ENCODE measurements at places on chromosomes 2 and 18. TPM values are rescaled to one million over a fixed set of nuclear protein-coding genes. Genes with fewer than 3 reads are reported as not detected.
A peak's percentile ranks its signal among the peaks of the same experiment; 100 is the strongest.

GRCh38 chr2:202436626-202437025 lies 60.5 kb downstream of the BMPR2 start:
- no peaks in the 10 kb centered on the region for H3K4me1 ChIP-seq
- no peaks in the 10 kb centered on the region for H3K36me3 ChIP-seq
- H3K27ac ChIP-seq, result no peak overlapping the region
- H3K27me3 ChIP-seq, result no peaks in the 10 kb centered on the region
- no peak overlapping the region for H3K4me3 ChIP-seq
- no peak for DNase-seq

The MROH2A gene
- not detected for total RNA-seq

DNA sequence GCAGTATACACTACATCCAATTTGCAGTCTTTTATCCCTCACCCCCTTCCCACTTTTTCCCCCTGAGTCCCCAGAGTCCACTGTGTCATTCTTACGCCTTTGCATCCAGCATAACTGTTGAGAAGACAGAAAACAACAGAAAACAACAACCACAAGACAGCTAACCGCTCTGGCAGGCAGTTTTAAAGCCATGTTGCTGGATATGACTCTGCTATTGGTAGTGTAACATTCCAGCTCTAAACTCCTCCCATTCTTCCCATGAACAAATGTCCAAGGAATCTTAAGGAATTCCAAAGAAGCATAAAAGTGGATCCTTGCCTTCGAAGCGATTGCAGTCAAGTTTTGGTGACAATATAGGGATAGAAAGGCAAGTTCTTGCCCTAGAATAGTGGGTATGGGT lies 599.1 kb downstream of the NYAP2 start:
- no peak overlapping the region for H3K27ac ChIP-seq
- H3K4me1 ChIP-seq, result no peaks in the 10 kb centered on the region
- DNase-seq, result no peak
- no peaks in the 10 kb centered on the region for H3K36me3 ChIP-seq
- no peak overlapping the region for H3K4me3 ChIP-seq

The ASB18 gene
- not detected for total RNA-seq

GRCh38 chr2:216034065-216034464 lies 20.7 kb upstream of the MREG start:
- peaks cover 36% of the 10 kb centered on the region for H3K4me1 ChIP-seq
- no peaks in the 10 kb centered on the region for H3K27me3 ChIP-seq
- peak; percentile 94 for DNase-seq
- H3K4me3 ChIP-seq, result no peak overlapping the region

The TMEM169 gene
- 0.51 TPM for total RNA-seq

GRCh38 chr2:126448611-126449010 lies 207.3 kb upstream of the GYPC start:
- DNase-seq, result no peak
- no peak overlapping the region for H3K27ac ChIP-seq
- H3K36me3 ChIP-seq, result no peaks in the 10 kb centered on the region
- no peaks in the 10 kb centered on the region for H3K4me1 ChIP-seq

Measured in activated CD4-positive, alpha-beta T cell treated with anti-CD3 and anti-CD28 coated beads, Interleukin-2, amount 10 ng/mL, durations not matched to agents 24 days and 14 days (primary cell).